Subcutaneous adipose tissue (tissue), 4 donors: ENCODE measurements at places on chromosomes 16 and 17. TPM values are rescaled to one million over a fixed set of nuclear protein-coding genes. Genes with fewer than 3 reads are reported as not detected.

The TMC7 gene
- total RNA-seq: 0.44 TPM

The INCA1 gene
- 0.85 TPM for total RNA-seq

The SYNGR3 gene
- not detected for total RNA-seq

The MYH13 gene
- total RNA-seq: not detected

The TMC6 gene
- total RNA-seq: 25.5 TPM

The DNAI2 gene
- not detected for total RNA-seq

The GAST gene
- not detected for total RNA-seq
